Dermis blood vessel endothelial cell (primary cell): ENCODE measurements at places on chromosomes 4 and X.
A peak's percentile ranks its signal among the peaks of the same experiment; 100 is the strongest.

DNA sequence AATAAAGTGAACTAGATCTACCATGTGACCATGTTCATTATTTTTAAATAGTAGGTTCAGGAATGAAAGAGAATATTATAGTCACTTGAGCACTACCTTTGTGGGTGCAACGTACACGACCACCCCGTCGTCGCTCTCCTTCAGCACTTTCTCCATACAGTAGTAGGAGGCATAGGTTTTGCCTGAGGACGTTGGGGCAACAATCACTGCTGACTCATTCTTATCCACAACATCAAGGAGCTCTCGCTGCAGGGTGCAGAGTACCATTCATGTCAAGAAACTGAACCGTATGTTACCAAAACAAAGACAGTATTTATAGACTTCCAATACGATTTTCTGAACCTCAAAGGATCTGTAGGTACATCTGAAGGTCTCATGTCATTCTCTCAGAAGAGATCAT is 44.7 kb downstream of the DDX60 start:
- DNase-seq: no peak

DNA sequence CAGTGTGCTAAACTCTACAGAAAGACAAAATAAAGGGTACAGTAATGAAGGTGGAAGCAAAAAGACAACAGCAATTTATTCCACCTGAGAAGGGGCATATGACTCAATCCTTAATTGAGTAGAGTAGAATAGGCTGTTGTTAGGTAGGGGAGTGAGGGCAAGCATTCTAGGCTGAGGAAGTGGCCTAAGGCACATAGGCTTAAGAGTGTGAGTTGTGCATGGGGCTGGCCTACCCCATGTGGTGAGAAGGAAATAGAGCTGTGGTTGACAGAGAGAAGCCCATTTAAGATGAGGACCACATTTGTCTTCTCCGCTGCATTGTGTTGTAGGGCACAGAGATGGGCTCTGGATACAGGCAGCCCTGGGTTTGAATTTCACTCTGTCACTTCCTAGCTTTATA is 3.4 kb upstream of the ZCCHC18 start:
- DNase-seq: no peak

- no peak for DNase-seq
Measured at GRCh38 chr4:12949719-12950490, 534.2 kb downstream of the RAB28 start.

DNA sequence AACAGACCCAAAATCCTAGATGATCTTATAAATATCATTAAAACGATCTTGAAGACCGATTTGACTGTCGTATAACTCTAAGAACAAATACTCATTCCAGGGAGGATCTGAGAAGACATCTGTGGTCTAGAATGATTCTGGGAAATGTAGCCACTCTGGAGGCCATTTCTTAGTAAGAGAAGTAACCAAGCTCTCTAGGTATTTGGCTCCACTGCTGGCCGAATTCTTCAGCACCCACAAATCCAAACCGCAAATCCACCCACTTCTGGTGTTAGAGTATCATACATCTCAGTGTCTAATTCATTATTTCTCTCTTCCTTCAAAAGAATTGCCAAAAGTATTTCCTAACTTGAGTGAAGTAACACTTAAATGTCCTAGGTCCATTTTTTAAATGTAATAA is 23.9 kb downstream of the KLHL5 start:
- no peak for DNase-seq

DNA sequence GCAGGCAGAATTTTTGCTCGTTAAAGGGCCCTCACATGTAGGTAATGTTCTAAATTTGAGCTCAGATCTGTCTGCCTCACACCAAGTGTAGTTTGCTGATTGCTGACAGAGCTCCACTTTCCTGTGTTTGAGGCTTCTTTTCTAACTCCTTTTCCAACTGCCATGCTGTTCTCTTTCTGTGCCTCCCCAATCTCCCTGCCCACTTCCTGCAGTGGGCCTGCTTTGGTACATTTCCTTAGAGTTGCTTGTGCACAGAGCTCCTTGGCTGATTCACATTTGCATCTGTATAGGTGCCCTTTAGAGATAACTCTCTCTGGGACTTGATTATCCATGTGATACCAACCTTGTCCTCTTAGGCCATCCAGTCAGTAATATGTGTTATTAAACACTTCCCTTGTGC is 4.5 kb downstream of the MED28 start:
- no peak for DNase-seq

DNA sequence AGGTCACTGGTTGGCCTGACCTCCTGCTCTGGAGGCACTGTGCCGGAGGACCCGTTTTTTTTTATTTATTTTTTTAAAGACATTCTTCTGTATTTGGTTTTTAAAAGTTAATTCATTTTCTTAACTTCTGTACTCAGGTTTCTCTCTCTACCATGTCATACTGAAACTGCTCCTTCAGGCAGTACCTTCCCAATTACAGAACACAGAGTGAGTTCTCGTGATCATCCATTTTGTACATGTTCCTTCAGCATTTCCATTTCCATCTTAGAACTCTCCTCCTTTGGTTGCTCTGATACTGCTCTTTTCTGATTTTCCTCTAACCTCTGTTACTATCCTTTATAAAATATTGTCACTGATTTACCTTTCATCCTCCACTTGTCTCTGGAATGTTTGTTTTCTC is 17.9 kb downstream of the UBE2K start:
- DNase-seq: no peak

GRCh38 chr4:78616046-78616498 is 64.5 kb downstream of the ANXA3 start:
- DNase-seq: no peak

DNA sequence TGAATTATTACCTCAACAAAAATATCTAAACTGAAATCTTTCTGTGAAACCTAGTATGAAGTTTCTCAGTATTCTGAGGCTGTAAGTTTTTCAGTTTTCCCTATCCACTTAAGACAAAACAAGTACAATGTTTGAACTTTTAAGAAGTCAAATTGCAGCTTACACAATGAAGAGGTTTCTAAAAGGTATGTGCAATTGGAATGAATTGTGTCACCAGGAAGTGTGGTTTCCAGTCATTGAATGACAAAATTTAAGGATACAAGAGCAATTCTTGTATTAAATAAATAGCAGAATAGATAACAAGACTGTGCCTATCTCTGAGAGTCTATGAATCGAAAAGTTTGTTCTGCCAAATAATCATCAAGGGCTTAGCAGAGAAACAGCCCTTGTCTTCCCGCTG is 207.3 kb downstream of the ANKRD50 start:
- DNase-seq: peak; percentile 11

DNA sequence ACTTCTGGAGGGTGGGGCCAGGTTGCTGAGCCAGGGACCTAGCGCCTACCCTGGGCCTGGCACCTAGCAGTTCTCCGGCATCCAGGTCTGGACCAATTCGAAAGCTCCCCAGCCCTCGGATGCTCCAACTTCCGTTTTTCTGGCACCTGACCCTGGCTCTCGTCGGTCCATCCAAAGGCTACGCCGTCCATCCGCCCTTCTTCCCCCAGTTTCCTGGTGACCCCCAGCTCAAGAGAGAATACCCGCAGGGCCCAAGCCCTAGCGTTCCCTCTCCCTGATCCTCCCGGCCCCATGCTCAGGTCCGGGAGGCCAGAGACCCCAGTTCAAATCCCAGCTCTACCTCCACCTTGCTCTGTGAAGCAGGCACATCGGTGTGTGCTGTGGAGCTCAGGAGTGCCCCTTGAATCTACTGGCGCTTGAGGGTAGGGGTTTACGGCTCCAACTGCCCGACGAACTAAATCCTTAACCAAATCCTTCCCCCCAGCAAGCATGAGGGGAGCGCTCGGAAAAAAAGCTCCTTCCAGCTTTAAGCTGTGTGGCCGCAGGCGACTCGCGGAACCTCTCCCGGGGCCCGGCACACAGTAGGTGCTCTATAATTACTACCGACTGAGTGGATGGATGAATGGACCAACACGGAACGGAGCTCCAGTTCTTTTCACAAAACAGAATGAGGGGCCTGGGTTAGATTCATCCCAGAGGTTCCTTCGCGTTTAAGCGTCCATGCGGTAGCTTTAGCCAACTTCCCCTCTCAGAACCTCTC is 1.1 kb downstream of the CRMP1 start:
- DNase-seq: no peak

DNA sequence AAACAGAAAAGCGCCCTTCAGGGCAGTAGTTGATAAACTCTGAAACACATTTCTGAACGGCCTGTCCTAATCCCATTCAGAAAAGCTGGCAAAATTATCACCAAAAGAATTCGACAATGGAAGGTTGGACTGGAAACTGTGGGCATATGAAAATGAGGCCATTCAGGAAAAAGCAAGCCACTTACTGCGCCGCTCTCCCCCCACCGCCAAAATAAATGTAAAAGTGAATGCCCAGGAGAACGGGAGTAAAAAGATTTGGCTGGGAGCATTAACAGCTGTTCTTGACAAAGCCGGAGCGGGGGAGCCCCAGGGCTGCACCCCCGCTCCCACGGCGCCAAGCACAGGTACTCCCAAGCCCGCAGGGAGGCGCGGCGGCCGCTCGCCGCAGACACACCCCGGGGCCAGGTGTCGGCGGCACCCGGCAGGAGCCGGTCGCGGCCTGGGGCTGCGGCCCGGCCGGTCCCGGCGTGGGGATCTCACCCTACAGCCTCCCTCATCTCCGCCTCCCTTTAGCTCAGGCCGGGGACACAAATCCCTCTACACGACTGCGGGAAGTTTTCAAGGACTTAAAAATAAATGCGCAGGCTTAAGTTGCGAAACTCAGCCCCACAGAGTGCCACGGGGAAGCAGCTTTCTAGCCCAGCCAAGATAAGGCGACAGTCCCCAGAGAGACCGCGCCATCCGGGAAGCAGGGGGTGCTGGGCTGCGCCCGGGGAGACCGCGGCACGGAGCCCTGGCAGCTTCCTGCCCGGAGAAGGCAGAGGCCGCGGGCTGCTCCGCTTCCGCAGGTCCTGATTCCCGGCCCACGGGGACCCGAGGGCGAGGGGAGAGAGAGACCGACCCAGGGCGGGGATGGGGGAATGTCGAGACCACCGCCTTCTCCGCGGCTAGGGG is 593 bp downstream of the SH3RF1 start:
- peak; percentile 56 for DNase-seq

DNA sequence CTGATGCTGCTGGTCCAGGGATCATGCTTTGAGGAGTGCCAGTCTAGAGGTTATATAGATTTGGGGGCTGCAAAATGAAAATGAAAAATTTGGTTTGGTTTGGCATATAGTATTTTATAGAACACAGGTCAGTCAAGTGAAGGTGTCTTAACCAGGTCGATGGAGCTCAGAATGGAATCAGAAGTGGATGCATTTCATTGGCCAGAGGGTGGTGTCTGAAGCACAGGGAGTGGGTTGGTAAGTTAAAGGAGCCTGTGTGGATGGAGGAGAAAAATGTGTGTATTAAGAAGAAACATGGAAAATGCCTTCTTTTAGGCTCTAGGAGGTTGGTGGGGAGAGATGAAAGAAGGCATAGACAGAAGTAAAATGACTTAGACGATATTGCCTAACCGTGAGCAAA is 8.6 kb downstream of the GALNT7 start:
- DNase-seq: no peak

GRCh38 chrX:68084765-68085164 is 348.5 kb downstream of the OPHN1 start:
- DNase-seq: no peak

- DNase-seq: peak; percentile 94
Measured at GRCh38 chr4:123343400-123344041, 53.1 kb upstream of the SPRY1 start.

GRCh38 chr4:173264245-173264644 is 69.9 kb downstream of the HMGB2 start:
- DNase-seq: no peak

DNA sequence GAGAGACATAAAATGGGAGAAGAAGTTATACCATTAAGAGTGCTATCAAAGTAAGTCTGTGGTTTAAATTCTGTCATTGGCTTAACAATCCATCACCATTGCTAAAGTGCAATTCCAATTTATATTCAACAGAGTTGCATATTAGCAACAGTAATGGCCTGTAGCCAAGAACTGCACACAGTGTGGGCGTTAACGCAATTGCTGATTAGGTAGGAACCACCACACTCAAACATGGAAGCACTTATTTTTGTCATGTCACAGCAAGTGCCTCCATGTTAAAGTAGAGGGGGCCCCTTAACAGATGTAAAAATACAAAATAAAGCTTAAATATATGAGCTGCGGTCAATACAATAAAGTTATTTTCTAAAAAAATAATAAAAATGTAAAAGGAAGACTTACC is 10.8 kb downstream of the LARP7 start:
- DNase-seq: no peak

GRCh38 chrX:102546828-102547493 is 30.4 kb upstream of the TMSB15A start:
- DNase-seq: no peak

DNA sequence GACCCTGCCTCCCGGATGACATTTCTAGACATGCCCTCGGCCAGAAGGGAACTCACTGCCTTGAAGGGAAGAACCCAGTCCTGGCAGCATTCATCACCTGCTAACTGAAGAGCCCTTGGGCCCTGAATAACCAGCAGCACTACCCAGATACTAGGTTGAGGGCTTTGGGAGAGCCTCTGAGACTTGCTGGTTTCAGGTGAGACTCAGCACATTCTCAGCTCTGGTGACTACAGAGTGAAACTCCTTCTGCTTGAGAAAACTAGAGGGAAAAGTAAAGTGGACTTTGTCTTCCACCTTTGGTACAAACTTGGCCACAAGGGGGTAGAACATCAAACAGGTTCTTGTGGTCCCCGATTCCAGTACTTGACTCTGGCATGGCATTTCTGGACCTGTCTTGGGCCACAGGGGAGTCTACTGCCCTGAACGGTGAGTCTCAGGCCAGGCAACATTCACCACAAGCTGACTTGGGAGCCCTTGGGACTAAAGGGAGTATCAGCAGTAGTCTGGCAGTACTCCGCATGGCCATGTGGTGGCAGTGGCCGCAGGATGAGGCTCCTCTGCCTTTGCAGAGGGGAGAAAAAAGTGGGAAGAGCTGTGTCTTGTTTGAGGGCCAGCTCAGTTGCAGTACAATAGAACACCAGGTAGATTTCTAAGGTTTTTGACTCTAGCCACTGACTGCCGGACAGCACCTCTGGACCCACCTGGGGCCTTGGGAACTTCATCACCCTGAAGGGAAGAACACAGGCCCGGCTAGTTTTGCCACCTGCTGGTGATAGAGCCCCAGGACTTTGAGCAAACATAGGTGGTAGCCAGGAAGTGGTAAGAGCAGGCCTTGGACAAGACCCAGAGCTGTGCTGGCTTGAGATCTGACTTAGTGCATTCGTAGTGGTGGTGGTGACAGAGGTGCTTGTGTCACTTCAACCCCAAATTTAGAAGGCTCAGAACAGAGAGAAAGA is 414.8 kb downstream of the OPHN1 start:
- DNase-seq: peak; percentile 51

DNA sequence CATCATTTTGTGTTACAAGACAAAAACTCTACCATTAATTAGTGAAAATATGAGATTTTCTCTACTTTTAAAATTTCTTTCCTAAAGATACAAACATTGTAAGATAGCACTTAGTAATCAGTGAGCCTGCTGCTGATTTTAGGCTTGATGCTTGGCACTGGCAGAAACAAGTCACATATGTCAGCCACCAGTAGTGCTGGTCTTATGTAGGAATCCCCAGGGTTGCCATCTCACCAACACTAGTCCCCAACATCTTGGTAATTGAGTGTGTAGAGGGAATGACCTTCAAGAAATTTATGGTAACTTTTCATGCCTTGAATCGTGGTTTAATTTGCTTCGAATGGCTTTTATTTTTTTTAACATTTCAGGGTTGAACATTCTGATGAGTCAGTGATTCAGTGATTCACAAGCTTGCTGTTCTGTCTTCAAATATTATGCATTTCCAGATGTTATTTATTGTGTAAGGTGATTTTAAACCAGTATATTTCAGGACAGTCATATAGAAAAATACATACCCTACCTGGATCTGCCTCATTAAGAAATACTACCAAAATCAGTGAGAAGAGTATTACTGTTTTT is 11.9 kb downstream of the EXOC1 start:
- DNase-seq: peak; percentile 23

- DNase-seq: peak; percentile 80
Measured at GRCh38 chrX:19887911-19888879, 795 bp upstream of the SH3KBP1 start.
